Sigmoid colon (tissue), 7 donors: ENCODE measurements at places on chromosomes 6 and 20.

GRCh38 chr20:39523405-39523804, 561.3 kb downstream of the DHX35 start:
- no peak for DNase-seq

DNA sequence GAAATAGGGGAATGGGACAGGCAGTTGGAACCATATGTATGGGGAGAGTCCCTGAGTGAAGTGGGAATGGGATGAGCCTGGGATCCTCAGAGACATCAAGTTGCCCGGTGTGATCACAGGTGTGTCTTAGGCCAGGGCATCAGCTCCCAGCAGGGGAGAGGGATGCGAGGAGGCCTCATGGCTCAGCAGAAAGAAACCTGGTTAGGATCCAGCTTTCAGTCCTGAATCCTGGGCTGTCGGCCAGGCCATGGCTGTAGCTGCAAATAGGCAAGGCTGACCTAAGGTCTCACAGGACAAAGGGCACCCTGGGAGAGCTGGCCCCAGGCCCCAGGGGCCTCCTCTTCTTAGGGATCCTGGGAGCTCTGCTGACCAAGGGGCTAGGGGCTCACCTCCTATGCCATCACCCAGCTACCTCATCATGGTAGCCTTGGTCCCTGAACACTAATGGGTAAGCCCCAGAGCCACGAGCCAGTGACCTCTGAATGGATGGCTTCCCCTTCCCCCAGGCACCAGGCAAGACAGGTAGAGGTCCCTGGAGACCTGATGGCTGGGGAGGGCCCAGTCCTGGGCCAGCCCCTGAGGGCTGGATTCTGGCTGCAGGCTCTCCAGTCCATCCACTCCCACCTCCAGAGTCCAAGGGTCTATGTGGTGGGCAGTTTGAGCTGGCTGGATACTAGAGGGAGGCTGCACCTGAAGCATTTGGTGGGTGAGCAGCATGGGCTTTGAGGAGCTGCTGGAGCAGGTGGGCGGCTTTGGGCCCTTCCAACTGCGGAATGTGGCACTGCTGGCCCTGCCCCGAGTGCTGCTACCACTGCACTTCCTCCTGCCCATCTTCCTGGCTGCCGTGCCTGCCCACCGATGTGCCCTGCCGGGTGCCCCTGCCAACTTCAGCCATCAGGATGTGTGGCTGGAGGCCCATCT, at the start of gene SLC22A7:
Gene SLC22A7, plus strand, starts transcription at position 617 of the 921 bp plus-strand sequence. Its CDS starts 99 bp downstream, at position 716.
- no peak for DNase-seq

DNA sequence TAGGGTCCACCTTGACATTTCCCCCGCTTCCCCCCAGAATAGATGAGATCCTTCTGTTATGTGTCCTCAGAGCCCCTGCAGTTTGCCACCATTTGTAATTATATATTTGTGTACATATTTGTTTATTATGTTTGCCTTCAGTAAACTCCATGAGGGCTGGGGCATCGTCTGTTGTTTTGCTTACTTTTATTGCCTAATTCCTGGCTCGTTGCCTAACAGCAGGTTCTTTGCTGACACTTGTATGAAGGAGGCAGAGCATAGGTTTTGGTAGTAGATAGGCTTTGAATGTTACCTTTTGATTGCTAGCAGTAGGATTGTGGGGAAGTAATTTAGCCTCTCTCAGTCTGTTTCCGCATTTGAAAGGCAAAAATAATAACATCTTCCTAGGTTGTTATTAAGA, 9.9 kb downstream of the MAP3K4 start:
- no peak for DNase-seq

GRCh38 chr6:134464690-134465411, 146.9 kb upstream of the SGK1 start:
- DNase-seq, result no peak

GRCh38 chr6:134787261-134787877, 162.5 kb downstream of the ALDH8A1 start:
- no peak for DNase-seq

DNA sequence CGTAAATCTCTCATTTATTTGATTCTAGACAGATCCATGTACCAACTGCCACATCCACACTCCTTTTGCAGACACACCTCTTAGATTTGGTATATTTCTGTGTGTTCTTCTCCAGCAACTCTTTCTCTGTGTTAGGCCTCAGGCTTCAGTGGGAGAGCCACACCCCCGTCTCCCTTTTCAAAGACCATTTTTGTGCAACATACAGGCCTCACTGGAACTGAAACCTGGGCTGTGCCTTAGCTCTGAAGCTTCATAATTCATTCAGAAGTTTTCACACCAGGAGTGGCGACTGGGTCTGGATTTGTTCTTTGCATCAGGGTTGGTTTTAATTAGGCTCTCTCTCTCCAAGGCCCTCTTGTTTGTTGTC, 170.2 kb downstream of the THBS2 start:
- DNase-seq, result no peak

- DNase-seq, result no peak
These were observed 118.5 kb upstream of the PHACTR3 start for GRCh38 chr20:59485576-59486454.

GRCh38 chr6:45477790-45478189, 100.1 kb upstream of the SUPT3H start:
- DNase-seq, result no peak

GRCh38 chr6:130417951-130418350, 52.1 kb downstream of the TMEM200A start:
- DNase-seq, result no peak

GRCh38 chr6:12490904-12491571, 200.9 kb downstream of the EDN1 start:
- DNase-seq, result no peak

DNA sequence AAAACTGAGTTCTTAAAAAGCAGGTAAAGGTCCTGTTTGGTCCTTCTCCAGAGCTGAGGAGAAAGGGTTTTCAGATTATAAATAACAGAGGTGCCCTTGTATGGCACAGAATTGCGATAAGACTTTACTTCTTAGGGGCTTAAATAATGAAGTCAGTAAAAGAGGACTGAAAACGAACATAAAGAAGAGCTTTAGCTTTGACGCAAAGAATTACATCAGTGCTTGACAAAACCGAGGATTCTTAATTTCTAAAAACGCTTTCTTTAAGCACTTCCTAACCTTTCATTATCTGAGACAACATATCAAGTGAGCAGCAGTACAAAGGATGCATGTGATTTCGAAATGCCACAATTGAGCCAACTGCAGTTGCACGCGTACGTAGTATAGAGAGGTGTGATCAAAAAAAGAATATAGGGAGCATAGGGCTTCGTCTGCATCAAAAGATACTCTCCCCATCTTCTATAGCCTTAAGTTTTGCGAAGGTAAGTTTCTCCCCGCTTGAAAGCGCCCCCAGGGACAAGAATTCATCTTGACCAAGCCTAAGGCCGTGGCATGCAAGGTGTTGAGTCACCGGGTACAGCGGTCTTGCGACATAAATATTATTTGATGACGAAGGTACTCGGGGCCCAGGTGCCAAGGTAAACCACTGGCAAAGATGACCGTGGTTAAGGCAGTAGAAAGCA, 778 bp upstream of the LOC128125822 start:
- peak; percentile 83 for DNase-seq

DNA sequence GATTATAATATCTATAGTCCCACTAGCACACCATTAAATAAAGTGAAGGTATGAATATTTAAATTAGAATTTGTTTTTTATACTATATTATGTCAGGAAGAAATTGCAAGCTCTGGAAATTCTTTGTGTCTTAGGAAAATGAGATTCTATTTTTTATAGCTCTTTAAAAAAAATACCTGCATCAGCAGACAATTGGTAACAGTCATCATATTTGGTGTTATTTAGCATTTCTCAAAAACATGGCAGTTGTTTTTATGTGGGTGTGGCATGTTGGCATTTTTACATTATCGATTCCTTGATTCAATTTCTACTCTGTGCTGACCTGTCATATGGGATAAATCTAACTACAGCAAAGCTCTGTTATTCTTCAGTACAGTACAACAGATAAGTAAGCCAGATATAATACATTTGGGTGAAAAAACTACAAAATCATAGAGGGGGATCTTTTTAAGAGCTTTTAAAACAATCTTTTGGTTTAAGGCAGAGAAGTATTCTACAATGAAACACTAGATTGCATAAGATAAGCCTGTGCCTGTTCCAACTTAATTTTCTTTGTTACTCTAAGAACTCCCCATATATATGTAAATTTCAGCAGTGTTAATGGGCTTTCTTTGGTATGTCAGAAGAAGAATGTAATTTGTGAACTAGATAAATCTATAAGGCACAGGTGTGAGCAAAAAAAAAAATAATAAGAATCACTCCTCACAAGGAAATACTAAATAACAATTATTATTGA, 71.5 kb downstream of the LAMA2 start:
- DNase-seq, result no peak

GRCh38 chr20:58868795-58869194, 16.3 kb downstream of the GNAS start:
- no peak for DNase-seq

DNA sequence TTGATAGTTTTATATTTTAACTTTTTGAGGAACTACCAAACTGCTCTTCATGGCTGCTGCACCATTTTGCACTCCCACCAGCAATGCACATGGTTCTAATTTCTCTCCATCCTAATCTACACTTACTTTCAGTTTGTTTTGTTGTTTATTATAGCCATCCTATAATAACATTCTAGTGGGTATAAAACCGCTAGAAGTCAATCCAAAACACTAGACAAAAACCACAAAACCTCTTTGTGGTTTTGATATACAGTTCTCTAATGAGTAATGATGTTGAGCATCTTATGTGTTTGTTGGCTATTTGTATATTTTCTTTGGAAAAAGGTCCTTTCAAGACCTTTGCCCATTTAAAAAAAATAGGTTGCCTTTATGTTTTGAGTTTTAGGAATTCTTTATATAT, 5.6 kb downstream of the RPP21 start:
- DNase-seq, result no peak

GRCh38 chr6:168575346-168576098, 134.5 kb downstream of the SMOC2 start:
- DNase-seq, result peak; percentile 57

DNA sequence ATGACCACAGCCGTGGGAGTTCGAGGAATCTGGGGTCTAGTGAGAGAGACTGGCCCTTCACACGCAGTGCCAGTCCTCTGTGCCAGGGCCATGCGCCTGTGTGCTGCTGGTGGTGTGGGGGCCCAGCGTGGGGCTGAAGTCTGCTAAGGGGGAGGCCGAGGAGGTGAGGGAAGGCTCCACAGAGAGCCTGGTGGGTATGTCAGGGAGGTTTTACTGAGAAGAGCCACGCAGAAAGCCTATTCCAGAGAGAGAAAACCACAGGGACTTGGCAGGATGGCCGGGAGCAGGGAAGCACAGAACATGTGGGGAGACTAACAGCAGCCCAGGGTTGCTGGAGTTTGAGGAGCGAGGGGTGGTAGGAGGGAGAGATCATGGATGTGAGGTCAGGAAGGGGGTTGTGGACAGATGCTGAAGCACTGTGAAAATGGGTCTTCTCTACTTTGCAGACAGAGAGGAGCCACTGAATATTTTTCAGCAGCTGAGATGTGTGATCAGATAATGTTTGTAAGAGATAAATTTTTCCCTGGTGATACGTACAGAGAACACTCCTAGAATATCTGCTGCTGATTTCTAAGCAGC, 35.3 kb downstream of the DUSP22 start:
- DNase-seq, result peak; percentile 68

DNA sequence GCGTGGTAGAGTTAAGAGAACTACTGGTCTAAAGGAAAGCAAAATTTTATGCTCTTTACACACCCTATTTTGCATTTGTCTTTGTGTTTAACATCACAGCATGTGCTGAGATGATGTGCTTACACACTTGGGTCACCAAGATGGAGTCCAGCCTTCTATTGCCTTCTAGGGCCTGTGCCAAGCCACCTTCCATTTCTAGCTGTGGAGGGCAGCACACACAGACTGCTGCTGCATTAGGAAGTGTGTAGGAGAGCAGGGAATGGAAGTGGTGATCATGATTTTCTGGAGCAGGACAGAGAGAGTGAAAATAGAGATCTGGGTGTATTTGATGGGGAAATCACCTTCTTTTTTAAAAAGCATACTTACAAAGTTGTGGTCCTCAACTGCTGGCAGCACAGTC, 191.6 kb downstream of the SOX4 start:
- DNase-seq, result no peak

GRCh38 chr6:169073311-169073710, 180.3 kb downstream of the THBS2 start:
- DNase-seq, result no peak

DNA sequence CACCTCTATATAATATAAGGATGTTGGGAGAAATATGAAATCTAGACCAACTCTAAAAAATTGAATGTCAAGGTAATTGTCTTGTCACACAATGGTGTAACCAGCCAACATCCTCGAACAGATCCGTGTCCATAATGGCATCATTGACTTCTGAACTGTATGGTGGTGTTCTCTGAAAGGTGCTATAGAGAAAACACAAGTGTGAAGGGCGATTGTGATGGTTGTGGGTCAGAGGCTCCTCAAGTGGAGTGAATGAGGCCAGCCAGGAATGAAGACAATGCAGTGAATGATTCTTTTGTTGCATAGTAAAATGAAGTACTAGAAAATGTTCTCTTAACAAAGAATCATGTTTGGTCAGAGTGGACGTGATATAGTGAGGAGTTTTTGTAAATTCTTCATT, 58.3 kb downstream of the CARMIL1 start:
- no peak for DNase-seq

GRCh38 chr20:37345339-37346235, at the start of gene SRC:
Gene SRC (plus strand): TSS chr20:37346140. CDS start chr20:37384154, 38,014 bp downstream.
- peak; percentile 95 for DNase-seq

- no peak for DNase-seq
These were observed 41.0 kb downstream of the GFOD1 start for GRCh38 chr6:13446381-13446780.

- DNase-seq, result no peak
These were observed 8.4 kb upstream of the BMP7 start for GRCh38 chr20:57274846-57275245.

DNA sequence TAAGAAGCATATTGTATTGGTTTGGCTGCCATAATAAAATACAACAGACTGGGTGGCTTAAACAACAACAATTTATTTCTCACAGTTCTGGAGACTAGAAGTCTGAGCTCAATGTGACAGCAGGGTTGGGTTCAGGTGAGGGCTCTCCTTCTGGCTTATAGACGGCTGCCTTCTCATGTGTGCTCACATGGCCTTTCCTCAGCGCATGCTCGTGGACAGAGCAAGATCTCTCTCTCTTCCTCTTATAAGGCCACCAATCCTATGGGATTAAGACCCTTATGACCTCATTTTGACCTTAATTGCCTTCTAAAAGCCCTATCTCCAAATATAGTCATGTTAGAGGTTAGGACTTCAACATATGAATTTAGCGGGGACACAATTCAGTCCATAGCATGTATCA, 32.4 kb upstream of the GFOD1 start:
- DNase-seq, result no peak

DNA sequence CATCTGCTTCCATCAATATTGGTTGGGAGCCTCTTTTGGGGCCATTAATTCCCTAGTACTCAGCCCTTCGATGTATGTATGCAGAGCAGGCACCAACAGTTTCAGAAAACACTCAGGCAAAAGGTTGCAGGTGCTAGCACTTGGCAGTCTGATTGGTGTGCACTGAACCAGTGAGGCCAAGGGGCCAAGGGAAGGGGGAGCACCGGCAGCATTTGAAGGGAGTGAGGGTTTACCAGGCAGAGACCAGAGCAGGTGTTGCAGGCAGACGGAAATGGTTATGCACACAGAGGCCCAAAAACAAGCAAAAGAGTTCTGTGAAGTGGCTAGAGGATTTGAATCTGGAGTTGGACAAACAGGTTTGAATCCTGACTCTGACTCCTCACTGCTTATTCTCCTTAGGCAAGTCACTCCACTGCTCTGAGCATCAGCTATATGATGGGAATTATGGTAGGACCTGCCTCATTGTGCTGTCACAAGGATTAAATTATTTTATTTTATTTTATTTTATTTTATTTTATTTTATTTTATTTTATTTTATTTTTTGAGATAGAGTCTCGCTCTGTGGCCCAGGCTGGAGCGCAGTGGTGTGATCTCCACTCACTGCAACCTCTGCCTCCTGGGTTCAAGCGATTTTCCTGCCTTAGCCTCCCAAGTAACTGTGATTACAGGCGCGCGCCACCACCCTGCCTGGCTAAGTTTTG, 58.1 kb upstream of the SHLD1 start:
- DNase-seq, result no peak
